ENCODE measurements at places on chromosomes 13 and 19.

GRCh38 chr13:29369060-29369743 lies 226.3 kb downstream of the SLC7A1 start:
- DNase-seq, result peak; percentile 45

- no peak for DNase-seq
These were observed 256.3 kb upstream of the RFC3 start for GRCh38 chr13:33561627-33562026.

- no peak for DNase-seq
These were observed 48.6 kb downstream of the CCNA1 start for GRCh38 chr13:36480726-36481427.

- DNase-seq, result no peak
These were observed 40.9 kb downstream of the ATP7B start for GRCh38 chr13:51970349-51970748.

- DNase-seq, result no peak
These were observed 1210.2 kb upstream of the ATXN8OS start for GRCh38 chr13:68897331-68897928.

DNA sequence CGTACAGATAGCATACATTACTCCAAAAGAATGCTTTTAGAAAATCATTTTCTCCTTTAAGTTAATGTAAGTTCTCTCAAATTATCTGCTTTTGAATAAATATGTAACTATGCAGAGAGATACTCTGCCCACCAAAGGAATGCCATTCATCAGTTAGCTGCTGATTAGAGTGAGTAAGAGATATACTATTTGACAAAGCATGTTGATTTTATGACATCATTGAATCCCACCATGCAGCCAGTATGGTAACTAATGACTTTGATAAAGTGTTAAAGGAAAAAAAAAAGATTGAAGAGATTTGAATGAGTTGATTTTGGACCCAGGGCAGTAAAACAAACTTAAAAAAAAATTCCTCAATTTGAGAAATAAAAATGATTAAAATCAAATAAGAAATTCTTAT lies 521.5 kb downstream of the SLITRK6 start:
- no peak for DNase-seq

GRCh38 chr19:8512115-8512967 lies 1.6 kb downstream of the ZNF414 start:
- DNase-seq, result peak; percentile 64

DNA sequence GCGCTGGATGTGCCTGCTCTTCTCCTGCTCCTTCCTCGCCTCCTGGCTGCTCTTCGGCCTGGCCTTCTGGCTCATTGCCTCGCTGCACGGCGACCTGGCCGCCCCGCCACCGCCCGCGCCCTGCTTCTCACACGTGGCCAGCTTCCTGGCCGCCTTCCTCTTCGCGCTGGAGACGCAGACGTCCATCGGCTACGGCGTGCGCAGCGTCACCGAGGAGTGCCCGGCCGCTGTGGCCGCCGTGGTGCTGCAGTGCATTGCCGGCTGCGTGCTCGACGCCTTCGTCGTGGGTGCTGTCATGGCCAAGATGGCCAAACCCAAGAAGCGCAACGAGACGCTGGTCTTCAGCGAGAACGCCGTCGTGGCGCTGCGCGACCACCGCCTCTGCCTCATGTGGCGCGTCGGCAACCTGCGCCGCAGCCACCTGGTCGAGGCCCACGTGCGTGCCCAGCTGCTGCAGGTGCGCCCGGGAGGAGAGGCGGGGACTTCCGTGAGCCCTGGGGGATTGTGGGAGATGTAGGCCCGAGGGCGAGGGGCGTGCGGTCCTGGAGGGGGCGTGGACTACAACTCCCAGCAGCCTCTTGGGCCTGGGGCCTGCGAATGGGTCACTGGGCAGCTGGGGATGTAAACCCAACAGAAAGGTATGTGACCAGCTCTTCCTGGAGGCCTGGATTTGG lies 6.7 kb downstream of the KCNJ14 start:
- no peak for DNase-seq

DNA sequence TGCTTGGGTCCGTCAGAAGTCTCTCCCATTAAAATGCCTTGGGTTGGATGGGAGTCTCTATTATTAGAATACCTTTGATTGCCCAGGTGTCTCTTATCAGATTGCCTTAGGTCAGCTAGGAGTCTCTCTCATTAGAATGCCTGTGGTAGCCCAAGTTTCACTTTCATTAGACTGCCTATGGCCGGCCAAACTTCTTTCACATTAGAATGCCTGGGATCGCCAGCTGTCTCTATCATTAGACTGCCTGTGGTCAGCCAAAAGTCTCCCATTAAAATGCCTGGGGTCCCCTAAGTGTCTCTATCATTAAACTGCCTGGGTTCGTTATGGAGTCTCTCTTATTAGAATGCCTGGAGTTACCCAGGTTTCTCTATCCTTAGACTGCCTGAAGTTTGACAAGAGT lies 1476.7 kb downstream of the UQCRFS1 start:
- DNase-seq, result no peak

DNA sequence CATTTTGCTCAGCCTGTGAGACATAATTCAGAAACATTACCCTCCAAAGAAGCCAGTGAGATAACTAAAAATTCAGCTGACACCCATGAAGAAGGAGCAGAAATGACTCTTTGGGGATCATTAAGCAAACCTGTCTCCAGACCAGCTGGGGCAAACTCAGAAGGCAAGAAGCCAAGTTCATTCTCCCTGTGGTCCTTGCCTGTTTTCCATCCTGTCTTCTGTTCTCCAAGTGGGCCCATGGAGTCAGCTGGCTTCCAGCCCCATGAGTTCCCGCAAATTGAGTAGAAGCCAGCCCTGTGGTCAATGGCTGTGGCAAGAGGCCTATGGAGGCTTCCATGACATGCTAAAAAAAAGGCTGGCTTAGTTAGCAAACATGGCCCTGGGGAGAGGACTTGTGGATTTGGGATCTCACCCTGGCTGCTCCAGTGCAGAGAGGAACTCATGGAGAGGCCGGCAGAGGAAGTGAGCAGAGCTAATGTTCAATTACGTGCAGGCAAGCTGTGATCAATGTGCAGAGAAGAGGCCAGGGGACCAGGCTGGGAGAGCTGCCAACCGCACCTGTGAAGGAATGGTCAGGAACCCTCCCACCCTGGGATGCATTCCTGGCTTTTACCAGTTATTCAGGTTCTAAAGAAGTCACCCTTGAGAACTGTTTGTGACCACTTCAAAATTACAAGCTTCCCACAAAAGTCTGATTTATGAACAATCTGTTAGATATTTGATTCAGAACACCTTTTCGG lies 229.1 kb downstream of the TSHZ3 start:
- DNase-seq, result no peak

DNA sequence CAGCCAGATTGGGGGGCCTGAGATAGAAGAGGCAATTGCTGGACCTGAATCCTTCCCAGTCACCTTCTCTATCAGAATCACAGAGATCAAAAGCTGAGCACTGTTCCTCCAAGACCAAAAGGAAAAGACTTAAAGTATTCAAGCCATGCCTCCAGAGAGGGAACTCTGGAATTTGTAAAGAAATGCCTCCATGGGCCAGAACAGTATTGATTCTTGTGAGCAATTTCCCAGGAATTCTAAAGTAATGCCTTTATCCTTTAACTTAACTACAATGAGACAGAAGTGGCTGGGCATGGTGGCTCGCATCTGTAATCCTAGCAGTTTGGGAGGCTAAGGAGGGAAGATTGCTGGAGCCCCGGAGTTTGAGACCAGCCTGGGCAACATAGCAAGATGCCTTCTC lies 148.8 kb downstream of the FLT1 start:
- DNase-seq, result no peak

- no peak for DNase-seq
These were observed 10.4 kb downstream of the TSPAN16 start for GRCh38 chr19:11306337-11306736.

DNA sequence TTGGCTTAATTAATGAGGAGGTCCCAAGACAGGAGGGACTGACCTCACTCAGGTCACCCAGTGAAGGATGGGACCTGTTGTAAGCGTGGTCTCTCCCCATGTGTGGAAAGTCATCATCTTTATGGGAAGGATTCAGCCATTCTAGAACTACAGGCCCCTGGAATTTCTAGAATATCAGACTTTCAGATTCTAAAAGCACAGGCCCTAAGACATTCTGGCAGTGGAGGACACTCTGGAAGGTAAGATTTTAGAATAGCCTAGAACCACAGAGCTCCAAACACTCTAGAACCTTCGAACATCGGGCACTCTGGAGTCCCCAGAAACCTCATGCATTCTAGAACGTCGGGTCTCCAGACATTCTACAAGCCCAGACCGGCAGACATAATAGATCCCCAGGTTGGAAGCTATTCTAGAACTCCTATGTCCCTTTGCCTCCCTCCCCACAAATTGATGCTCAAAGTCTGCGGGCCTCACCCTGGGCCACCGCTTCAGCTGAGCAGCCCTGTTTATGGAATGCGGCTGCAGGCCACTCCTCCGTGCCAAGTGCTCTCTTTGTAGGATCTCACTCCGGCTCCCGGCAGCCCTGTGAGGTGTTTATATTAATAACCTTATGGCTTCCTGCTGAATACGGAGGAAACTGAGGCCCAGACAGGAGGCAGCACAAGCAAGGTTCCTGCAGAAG lies 1.9 kb upstream of the KLK15 start:
- DNase-seq, result peak; percentile 24

- DNase-seq, result no peak
These were observed 178.0 kb downstream of the OXGR1 start for GRCh38 chr13:96816261-96816660.

- peak; percentile 24 for DNase-seq
These were observed 89.5 kb downstream of the ARHGEF7 start for GRCh38 chr13:111204438-111205177.

DNA sequence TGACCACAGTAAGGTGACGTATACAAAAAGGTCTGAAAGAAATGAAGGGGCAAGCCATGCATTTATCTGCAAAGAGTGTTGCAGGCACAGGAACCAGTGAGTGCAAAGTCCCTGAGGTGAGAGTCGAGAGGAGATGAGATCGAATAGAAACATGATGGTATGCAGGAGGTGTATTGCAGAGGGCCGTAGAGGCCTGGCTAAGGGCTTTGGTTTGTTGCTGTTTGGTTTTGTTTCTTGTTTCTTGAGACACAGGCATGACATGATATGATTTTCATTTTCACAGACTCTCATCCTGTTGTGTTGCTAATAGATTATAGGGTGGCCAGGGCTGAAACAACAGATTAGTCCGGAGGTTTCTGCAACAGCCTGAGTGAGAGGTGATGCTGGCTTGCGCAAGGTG lies 80.4 kb downstream of the HSPH1 start:
- DNase-seq, result no peak

DNA sequence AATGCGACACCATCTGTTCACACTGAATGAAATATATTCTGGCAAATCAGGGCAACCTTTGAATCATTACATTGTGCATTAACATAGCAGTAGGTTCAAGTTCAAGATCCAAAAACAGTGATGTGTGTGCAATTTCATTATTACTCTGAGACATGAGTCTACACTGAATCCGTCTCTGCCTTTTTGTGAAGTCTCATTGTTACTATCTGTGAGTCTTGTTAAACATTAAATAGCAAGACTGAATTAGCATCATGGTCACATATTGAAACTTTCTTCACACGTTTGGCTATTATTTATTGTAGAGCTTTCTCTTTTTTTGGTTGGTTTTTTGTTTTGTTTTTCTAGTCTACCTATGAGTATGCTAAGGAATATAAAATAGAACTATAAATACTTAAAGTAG lies 117.1 kb upstream of the SLITRK5 start:
- no peak for DNase-seq

- DNase-seq, result no peak
These were observed 698.0 kb downstream of the PCDH9 start for GRCh38 chr13:66532146-66532545.

DNA sequence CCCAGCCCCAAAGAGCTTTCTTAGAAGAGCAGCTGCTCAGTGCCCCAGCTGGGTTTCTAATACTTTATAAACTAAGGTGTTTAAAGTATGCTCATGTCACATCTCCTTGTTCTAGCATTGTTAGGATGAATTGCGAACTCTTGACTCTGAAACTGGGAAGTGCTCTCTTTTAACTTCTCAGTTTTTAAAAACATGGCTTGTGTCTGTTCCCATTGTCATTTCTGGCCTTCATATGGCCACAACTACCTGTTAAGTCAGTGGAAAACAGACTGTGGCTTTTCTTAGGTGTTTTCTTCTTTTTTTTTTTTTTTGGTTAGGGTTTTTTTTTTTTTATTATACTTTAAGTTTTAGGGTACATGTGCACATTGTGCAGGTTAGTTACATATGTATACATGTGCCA lies 164.7 kb downstream of the KCNRG start:
- DNase-seq, result no peak

GRCh38 chr13:34343413-34343940 lies 525.5 kb downstream of the RFC3 start:
- DNase-seq, result no peak

- DNase-seq, result no peak
These were observed 67.5 kb downstream of the COL4A1 start for GRCh38 chr13:110239280-110240125.

DNA sequence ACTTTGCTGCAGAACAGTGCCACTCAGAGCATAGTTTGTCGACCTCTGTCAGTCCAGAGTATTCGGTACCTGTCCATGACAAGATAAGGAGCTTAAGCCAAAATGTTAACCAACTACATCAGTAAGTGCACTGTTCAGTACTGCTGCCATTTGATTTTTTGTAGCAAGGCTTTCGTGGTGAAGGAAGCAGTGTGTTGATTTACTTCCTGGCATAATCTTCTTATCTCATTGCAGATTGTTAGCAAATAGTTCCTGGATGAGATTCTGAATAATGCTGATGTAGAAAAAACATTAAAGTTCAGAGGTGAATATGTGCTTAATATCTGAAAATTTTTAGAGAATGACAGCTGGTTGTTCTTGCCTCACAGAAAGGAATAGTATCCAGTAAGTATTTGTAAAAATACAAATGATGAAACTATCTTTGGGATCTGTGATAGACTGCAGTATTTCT lies 85.7 kb downstream of the LRRC63 start:
- no peak for DNase-seq

DNA sequence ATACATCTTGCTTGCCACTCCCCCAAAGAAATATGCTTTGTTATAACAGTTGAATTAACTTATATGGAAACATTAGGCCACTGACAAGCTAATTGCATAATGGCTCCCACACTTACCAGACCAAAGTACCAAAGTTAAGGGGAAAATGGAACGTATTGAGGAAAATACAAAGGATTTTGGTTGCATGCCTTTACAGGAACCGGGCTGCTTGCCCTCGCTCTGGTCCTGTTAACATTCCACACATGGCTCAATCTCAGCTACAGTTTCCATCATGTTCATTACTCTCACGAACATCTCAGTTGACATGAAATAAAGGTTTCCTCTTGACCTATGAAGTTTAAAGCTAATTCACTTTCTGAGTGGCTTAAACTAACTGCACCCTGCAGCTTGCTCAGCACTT lies 220.7 kb upstream of the RXFP2 start:
- no peak for DNase-seq

GRCh38 chr19:14603990-14604387 lies 21.1 kb downstream of the CLEC17A start:
- no peak for DNase-seq
